ENCODE measurements at places on chromosomes 6 and 20.

- peak; percentile 14 for DNase-seq
Measured at GRCh38 chr6:170522565-170523183, 30.4 kb downstream of the PSMB1 start.

GRCh38 chr6:90098001-90098531, 198.6 kb downstream of the BACH2 start:
- DNase-seq: peak; percentile 75

DNA sequence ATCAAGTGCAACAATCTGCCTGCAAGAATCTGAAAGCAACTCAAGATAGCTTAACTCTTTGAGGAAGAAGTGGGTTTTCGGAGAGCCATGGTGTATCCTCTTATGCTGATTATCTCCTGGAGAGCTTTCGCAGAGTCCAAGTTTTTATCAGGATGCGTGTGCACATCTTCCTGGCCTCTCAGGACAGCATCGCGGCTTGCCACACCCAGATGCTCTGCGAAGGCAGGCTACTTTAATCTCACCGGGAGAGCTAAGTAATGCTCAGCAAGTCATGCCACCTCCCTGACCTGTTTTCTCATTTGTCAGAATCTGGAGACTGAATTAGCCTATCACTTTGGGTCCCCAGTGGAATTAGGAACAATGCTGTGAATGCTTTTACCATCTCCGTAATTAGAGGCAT, 52.9 kb downstream of the TTI1 start:
- DNase-seq: no peak

- DNase-seq: no peak
Measured at GRCh38 chr6:16136091-16136490, 7.2 kb downstream of the MYLIP start.

GRCh38 chr20:50242178-50242514, 51.5 kb downstream of the CEBPB start:
- no peak for DNase-seq

DNA sequence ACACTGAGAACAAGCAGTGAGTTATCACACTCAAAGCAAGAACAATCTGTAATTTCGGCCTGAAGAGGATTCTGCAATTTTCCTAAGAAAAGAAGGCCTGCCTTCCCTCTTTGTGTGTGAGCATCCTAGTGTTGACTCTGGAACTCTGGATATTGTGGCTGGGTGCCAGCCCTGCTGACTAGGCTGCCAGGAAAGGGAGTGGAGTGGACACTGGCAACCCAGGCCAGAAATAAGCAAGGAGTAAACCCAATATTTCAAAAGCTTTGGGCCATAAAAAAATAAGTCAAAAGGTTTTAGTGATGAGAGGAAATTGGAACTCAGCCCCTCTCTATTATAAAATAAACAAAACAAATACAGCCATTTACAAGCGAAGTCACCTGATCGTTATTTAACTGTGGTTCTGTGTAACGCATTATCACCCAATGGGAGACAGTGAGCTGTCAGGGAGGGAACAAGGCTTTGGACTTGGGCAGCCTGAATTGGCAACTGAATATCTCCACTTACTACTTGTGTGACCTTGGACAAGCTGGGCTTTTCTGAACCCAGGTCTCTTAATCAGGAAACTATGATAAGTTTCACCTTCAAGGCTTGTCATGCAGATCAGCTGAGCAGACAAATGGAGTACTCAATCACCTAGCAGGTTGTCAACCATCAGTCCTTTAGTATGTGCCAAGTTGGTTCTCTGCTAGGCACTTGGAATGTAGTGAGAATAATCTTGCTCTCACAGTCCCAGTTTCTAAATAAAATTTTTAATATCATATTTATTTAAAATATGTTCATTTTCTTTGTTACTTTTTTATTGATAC, 196.2 kb downstream of the PAX1 start:
- DNase-seq: no peak

GRCh38 chr6:168320634-168321033, 1.1 kb upstream of the DACT2 start:
- DNase-seq: no peak

DNA sequence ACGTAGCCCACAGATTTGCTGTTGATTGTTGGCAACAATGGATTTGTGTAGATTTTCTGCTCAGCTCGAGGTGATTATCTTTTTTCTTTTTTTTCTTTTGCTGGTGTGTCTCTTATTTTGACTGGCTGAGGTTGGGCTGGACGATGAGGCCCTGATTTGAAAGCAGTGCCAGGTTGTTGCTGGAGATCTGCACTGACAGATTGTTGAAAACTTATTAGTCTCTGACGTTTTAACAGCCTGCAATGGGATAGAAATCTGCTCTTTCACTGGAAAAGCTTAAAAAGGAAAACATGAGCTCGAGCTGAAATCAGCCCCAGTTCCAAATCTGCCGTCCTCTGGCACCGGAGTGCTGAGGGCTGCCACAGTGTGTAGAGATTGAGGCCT, 87.7 kb downstream of the PDE7B start:
- no peak for DNase-seq

DNA sequence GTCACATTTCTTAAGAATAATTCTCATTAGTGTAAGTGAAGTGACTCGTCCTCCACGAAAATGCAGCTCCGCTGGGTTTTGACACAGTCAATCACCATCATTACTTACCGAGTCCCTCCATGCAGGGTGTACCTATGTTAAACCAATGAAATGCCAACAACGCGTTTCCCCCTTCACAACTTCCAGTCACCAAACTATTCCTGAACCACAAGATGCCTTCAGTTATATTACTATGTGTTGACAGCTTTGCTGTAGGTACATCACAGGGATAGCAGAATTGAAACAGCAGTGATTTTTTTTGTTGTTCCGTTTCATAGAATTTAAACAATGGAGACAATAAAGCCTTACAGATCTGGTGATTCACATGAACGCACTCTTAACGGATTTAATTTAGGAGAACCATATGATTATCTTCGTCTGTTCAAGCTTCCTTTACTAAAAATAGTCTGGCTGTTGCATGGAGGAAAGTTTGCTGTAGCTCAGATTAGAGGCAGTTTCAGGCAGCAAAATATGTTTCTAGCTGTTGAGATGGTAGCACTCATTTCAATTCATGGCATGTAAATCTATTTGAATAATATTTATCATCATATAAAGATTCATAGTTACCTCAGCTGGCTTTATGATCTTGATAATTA, 652.8 kb downstream of the PRKN start:
- DNase-seq: peak; percentile 38

- DNase-seq: peak; percentile 48
Measured at GRCh38 chr6:34390531-34391472, 1.7 kb downstream of the NUDT3 start.

Data from kidney tubule cell (primary cell).